ENCODE measurements at places on chromosomes 2 and 18.

DNA sequence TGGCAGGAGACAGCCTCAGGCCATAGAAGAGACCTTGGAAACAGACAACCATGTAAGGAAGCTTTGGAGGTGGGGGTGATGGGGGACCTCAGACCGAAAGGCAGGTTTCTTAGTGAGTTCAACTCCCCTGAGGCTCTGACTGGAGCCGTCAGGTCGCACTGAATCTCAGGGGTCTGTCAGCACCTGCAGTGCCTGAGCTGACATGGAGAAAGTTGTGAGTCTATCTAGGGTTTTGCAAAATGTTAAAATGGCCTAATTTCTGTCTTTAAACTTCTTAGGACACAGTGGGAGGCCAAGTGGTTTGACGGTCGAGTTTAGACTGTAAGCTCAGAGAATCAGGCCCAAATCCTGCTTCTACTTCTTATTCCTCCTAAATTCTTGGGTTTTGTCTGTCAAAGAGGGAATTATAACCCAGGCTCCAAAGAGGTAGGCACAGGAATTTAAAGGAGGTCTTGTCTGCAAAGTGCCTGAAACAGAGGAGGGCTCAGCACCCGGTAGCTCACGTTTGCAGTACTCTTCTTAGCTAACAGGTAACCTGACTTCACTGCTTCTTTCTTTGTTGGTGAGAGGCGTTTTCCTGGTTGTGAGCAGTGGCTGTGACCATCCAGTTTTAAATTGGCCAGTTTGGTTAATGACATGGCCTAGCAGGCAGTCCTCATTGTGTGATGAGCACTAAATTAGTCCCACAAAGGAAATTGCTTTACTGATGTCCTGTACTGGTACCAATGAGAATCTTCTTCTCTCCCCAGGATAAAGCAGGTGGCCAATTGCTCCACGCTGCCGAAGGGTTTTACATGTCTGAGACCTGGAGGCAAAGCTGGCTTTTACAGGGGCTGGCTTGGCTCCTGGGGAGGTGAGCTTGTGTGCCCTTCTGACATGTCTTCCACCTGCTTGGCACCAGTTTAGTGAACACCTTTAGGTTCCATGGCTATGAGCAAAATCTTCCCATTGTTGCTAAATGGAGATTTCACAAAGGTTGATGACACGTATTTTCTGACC is 95.7 kb downstream of the MYCN start:
- no peak for DNase-seq

DNA sequence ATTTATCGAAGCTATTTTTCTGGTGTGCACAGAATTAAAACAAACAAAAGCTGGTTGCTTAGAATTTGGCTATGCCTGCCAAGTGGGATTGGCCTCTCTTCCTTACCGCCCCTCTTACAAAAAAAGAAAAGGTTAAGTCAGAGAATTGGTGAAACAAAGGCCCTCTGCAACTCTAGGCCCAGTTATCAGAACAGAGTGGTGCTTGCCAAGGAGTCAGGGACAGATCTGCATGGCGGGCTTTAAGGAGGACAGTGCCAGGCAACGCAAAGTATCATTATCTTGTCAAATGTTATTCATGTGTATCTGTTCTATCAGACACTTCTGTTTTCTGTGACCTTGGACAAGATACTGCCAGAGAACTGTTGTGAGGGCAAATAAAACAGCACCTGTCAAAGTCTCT is 78.3 kb downstream of the TGIF1 start:
- DNase-seq, result no peak

DNA sequence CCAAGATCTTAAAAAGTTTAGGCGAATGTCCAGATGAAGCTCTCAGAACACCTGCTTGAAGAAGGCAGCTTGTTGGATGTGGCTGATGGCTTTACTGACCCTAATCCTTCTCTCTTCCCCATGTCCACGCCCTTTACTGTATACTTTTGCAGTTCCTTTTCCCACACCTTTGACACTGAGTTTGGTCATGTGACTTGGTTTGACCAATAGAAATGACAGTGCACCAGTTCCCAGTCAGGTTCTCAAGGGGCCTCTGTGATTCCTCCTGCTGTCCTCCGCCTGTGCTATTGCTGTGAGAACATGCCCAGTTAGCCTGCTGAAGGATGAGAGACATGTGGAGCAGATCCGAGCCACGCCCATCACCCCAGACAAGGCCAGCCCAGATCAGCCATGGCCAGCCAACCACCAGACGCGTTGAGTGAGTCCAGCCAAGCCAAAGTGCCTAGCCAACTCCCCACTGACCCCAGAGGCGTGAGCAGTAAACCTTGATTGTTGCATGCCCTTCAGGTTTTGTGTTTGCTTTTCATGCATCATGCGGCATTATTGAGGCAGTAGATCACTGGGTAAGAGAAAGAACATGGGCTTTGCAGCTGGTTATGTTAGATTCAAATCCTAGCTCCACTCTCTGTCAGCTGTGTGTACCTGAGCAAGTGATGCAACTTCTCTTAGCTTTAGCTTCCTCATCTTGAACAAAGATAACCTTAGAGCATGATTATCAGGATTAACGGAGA is 258.0 kb upstream of the SIX2 start:
- no peak for DNase-seq

DNA sequence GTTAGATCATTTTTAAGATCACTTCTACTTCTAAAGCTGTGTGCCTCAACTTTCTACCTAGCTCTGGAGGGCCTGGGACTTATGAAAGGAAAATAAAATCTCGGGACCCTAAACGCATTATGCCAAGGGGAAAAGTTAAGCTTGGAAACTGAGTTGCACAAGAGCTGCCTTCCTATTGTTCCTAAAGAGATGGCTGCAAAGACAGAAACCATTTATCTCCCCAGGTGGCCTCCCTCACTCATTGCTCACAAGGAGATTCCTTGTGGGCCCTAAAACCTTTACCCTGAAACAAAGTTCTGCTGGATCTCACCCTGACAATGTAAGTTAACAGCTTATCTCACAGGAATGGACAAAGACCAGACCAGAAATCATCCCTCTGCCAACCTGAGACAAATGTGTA is 26.8 kb downstream of the TUBB6 start:
- no peak for DNase-seq

- DNase-seq, result no peak
These were observed 464.8 kb upstream of the RGPD4 start for GRCh38 chr2:107361751-107362381.

DNA sequence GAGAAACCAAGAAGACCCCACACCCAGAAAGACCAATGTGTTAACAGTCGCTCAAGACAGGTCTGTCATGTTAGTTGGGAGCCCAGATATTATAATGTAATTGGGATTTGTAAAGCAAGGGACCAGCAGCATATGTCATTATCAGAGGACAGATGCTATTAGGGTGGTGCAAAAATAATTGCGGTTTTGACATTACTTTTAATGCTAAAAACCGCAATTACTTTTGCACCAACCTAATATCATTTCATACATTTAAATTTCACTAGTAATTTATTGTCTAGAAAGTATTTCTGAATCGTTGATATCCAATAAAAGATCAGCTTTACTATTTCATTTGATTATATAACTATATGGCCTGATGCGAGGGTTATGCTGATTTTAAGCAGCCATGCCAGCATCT is 131.2 kb downstream of the TTN start:
- DNase-seq, result no peak

DNA sequence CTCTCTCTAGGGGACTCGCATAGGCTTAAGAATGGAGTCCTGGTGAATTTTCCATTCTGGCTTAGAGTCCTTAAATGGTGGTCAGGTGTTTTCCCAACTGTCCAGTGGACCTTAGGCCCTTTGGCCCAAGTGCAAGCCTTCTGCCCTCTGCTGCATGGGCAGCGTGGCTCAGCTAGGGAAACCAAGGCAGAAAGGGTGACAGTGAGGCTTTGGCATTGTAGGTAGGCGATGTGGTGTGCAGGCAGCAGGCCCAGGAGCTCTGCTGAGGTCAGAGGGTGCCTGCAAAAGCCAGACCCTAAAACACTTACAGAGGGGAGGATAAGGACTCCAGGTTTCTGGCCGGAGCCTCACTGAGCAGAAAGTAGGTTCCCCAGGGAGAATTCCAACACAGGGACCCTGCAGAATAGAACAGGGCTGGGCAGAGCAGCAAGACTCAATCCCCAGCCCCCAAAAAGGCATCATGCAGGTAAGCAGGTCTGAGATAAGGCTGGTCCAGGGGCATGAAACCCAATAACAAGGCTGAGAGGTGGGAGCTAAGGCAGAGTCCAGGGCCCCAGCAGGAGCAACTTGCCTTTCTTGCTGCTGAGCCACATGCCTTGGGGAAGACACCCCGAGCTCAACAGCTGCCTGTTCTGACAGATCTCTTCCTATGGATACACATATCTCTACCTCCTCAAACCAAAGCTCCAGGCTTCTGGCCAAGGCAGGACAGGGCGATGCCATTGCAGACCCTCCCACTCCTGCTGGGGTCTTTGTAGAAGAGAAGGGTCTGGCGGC is 199.7 kb downstream of the TNS1 start:
- DNase-seq, result no peak

GRCh38 chr2:234302664-234302991 is 194.3 kb downstream of the ARL4C start:
- no peak for DNase-seq

DNA sequence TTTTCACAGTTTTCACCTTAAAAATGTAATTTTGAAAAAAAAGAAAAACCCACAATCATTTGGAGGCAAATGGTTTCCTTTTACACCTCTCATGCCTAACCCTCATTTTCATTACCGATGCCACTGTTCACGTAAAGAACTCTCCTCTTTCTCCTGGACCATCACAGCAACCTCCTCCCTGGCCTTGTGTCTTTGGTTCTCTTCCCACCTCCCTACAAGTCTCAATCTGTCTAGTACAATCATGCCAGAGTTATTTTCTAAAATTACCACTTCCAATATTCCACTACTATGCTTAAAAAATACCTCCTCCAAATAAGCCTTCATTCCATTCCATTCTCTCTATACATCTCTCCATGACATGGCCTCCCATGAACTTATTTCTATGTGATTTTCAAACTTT is 77.9 kb upstream of the RIT2 start:
- no peak for DNase-seq

GRCh38 chr2:21001225-21001946 is 42.5 kb downstream of the APOB start:
- no peak for DNase-seq

DNA sequence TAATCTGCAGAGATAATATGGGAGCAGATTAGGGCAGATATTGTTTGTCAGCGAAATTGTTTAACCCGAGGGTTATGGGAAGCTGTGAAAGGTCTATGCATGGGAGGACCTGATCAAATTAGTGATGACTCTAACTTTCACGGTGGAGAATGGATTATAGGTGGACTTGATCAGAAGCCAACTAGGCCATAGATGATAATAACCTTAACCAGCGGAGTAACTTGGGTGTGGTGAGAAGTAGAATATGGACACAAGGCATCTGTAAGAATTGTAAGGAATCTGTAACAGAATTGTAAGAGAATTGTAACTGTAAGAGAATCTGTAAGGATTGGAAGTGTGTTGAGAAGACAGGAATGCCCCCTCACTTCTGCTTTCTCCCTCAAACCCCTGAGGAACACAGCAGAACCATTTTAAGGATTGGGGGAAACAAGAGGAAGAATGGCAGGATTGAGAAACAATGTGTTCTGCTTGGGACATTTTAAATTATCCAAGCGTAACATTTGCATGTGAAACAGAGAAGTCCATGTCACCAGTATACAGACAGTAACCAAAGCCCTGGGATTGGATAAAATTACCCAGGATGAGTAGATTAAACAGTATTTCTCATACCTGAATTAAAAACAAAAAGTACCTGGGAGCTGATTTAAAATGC is 14.9 kb upstream of the SLC39A10 start:
- DNase-seq, result no peak

- no peak for DNase-seq
These were observed 15.4 kb upstream of the FAM124B start for GRCh38 chr2:224417361-224417729.

DNA sequence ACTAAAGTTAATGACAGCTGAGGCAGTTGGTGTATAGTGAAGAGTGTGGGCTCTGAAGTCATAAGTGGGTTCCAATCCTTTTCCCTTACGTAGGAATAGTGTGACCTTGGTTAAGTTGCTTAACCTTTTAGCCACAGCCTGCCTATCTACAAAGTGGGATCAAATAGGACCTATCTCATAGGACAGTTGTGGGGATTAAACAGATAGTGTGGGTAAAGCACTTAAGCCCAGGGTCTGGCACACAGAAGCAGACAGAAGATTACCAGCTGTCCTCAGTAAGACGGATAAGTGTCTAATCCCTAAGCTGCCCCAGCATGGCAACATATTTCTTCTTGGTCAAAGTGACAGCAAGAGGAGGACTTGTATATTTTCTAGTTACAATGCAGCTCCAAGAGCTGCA is 28.2 kb downstream of the UBE2F start:
- no peak for DNase-seq

- no peak for DNase-seq
These were observed 200.6 kb upstream of the RASGRP3 start for GRCh38 chr2:33275689-33276444.

- DNase-seq, result no peak
These were observed 112.5 kb upstream of the ASB18 start for GRCh38 chr2:236376566-236377244.

DNA sequence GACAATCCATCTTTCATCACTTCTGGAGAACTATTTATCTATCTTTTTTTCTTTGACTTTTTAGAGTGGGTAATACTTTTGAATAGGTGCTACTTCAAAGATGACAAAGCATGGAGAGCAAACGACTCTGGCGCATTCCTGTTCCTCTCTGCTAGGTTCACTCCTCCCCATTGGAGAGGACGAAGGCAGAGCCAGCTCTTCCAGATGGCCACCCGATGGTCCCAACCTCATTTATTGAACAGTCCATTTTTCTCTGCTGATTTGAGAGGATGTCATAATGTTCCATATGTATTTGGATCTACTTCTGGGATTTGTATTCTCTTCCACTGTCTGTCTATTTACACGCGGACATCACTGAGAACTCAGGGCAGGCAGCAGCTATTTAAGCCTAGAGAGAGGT is 284.3 kb upstream of the CXCR4 start:
- no peak for DNase-seq

DNA sequence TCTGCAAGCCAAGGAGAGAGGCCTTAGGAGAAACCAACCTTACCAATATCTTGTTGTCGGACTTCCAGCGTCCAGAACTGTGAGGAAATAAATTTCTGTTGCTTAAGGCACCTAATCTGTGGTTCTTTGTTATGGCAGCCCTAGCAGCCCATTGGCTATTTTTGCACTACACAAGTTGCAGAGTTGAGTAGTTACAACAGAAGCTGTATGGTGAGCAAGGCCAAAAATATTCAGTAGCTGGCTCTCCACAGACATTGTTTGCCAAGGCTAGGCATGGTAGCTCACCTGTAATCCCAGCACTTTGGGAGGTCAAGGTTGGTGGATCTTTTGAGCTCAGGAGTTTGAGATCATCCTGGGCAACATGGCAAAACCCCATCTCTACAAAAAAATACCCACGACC is 27.1 kb upstream of the SCYGR1 start:
- no peak for DNase-seq

DNA sequence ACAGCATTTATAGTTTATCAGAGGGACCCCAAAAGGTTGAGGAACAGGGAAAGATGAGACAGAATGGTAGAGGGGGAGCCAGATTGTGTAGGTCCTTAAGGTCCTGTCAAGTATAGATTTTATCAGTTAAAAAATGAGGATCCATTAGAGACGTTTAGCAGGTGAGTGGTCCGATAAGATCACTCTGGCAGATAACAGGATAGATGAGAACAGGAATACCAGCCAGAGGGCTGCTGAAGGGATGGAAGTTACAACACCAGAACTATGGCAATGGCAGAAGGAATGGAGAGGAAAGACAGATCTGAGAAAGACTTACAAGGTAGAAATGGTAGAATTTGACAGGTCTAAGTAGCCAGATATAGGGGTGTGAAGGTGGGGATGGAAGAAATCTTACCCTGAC is 141.7 kb downstream of the CDH20 start:
- DNase-seq, result no peak

GRCh38 chr2:188291617-188292347 is at the start of gene GULP1:
Gene GULP1 (plus strand): TSS chr2:188291874. CDS start chr2:188477703, 185,829 bp downstream.
- DNase-seq, result no peak

- DNase-seq, result peak; percentile 48
These were observed 122.7 kb upstream of the NABP1 start for GRCh38 chr2:191555092-191555742.
